ENCODE measurements at places on chromosomes 3 and 15.

- DNase-seq: no peak
Observed at GRCh38 chr15:78714890-78715289, 73.9 kb upstream of the CHRNB4 start.

- DNase-seq: no peak
Observed at GRCh38 chr3:132332508-132332907, 15.3 kb downstream of the ACP3 start.

DNA sequence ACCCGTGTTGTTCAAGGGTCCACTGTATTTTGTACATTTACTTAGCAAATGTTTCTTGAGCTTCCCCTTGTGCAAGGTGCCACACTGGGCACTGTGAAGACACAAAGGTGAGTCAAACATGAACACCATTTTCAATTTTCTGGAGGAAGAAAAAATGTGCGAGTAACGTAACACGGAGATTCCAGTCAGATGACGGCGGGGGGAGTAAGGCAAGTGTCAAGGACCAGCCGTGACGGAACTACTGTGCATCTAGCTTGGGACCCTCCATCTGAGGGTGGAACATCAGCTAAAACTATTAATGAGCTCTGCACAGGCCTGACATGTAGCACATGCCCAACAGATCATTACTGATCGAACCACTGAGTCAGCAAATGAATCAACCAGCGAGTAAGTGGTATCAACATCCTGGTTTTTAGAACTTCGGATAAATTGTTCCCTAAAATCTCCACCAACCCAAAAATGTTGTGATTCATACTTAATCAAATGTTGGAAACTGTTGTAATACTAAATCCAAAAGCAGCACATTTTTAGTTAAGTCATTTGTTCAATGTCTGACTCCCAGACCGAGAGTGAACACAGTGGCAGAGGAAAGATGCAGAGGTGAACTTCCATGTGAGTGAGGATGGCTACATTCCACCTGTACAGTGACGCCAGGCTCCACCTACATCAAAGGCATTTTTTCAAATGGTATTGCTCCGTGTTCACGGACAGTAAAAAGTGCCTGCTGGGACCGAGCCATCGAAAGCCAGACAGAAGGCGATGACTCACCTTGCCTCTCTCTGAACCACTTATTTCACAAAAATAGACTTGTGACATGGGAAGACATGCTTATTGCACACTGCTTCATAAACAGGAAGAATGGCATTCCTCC is 172.2 kb downstream of the ATP10A start:
- no peak for DNase-seq

- no peak for DNase-seq
Observed at GRCh38 chr3:114144909-114145688, 33.8 kb downstream of the DRD3 start.

DNA sequence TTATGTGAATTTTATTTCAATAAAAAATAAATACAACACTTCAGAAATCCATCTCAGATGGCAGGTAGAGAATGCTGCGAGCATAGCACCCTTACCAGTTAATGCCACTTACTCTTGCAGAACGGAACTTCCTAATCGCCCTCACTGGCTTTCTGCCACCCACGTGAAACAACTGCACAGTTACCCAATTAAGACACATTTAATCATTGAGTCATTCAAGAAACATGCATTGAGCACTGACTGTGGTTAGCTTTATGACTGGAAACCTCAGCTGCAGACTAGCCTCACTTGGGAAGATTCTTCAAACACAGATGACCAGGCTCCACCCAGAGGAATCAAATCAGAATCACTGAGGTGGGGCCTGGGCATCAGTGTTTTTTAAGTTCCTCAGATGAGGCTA is 5.6 kb upstream of the MFGE8 start:
- DNase-seq: no peak

- no peak for DNase-seq
Observed at GRCh38 chr3:150547045-150547741, 606 bp downstream of the EIF2A start.

DNA sequence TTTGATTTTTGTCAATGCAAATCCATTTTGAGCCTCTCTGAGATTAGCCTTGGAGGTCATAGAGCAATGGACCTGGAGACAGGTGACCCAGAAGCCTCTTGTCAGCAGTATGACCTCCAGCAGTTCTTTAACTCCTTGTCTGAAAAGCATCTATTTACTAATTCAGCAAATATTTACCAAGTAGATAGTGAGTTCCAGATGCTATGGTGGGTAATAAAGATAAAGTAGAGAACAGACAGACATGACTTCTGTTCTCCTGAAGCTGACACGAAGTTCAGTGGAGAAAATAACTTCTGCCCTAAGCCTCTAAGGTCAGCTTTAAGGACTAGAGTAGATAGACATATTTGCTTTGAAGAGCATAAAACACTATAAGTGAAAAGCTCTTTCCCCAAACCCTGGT is 26.6 kb downstream of the SEMA6D start:
- no peak for DNase-seq

DNA sequence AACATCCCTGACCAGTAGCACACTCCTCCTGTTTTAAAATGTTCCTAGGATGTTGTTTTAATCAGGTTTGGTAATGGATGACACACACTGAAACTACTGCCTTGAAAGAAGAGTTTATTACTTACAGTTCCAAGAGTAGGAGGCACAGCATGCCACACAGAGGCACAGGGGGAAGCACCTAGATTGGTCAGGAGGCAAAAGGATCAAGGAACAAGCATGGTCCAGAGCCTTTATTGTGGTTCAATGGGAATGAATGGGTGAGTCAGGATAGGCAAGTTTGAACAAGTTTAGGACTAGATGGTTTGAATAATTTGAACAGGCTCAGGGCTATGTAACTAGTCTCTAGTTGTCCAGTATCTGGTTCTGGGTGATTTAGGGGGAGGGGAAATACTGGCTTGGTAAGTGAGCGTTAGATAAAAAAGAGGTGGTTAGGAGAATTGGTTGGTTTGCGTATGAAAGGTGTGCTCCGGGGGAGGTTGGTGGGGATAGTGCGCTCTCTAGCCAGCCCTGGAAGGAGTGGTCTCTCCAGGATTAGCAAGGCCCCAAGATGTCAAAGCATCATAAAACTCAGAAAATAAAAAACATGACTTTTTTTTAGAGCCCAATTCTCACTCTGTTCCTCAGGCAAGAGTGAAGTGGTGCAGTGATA is 35.1 kb downstream of the TMOD3 start:
- DNase-seq: no peak

DNA sequence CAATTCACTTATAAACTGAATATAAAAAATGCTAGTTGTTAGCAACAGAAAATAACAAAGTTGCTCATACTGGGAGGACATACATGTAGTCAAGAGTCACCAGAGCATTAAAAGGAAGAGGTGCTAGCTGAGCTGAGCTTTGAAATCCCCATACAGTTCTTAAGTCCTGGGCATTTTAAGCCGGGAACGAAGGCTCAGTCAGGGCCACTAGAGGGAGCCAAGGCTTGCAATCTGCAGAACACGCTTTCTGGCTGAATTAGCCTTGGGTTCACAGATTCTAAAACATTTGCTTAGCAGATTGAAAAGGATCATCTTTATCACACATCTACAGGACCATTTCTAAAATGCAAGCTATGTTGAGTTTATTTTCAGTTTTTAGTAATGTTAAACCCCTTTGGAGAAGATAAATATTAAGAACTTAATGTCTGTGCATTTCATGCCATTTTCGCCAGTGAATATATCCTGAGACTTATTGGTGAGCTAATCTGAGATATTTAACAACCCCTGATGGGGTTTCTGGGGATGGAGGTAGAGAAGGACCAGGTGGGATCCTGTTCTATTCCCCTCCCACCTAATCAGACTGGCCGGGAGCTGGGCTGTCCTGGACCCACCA is 26.3 kb upstream of the MNS1 start:
- DNase-seq: peak; percentile 22

DNA sequence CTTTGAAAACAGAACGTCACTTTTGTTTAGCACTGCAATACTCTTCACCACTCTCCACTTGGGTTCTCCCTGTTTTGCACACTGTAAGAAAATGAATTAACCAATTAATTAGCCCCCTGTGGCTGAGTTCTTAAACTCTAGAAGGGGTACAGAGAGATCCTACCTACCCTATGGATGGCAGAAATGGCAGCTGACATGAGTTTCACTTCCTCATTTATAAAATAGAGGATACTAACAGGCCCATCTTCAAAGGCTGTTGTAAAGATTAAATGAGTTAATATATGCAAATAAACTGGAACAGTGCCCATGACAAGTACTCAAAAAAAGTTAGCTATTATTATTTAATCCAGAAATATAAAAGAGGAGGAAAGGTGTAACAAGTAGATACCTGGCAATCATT is 36.9 kb downstream of the SUCLG2 start:
- no peak for DNase-seq

GRCh38 chr15:70826634-70827033 is 27.3 kb downstream of the LARP6 start:
- no peak for DNase-seq

Measured in stimulated activated CD8-positive, alpha-beta memory T cell treated with anti-CD3 and anti-CD28 coated beads, Interleukin-7, amount 100 ng/mL, for 1 hour (primary cell).